Suppressor macrophage treated with lipopolysaccharide for 4 hours (primary cell): ENCODE measurements at places on chromosomes 6 and 20.

DNA sequence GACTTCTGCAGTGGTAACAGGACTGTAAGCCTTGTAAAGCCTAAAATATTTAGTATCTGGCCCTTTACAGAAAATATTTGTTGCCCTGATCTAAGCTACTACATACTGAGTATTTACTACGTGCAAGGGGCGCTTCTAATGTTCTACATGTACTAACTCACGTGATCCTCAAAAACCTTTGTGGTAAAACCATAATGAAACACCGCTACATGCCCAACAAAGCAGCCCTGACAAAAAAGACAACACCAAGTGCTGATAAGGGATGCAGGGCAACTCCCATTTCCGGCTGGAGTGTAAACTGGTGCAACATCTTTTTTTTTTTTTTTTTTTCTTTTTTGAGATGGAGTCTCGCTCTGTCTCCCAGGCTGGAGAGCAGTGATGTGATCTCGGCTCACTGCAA lies 85.0 kb downstream of the SULF2 start:
- no peak for DNase-seq

GRCh38 chr6:158854214-158855101 lies 35.3 kb upstream of the EZR start:
- DNase-seq, result peak; percentile 37

DNA sequence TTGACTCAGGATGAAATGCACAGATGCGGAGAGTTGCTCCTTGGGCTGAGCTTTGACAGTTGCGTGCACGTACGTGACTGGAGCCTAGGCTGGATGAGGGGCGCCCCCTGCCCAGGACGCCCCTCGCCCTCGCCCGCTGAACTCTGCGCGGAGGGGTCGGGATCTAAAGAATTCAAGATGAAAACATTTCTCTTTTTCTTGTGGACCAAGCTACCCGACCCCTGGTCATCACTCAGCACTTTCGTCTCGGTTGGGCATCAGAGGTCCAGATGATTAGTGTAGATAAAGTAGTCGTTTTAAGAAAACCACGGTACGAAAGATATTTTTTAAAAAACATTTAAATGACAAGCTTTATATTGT lies 700 bp downstream of the DTD1 start:
- no peak for DNase-seq

DNA sequence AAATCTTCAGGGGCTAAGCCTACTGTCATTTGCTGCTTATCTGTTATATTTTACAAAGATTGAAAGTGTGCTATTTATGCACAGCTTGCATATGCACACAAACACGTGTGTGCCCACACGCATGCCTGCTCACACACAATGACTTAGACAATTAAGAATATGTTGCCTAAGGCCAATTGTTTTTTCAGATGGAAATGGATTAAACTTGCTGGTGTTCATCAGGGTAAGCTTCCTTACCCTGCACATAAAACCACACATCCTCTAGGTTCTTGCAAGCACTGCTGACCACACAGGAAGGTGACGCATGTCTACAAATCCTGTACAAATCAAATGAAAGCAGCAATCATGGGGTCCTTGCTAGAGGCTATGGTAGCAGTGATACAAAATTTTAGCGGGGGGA lies 58.4 kb downstream of the GJA10 start:
- DNase-seq, result peak; percentile 55

DNA sequence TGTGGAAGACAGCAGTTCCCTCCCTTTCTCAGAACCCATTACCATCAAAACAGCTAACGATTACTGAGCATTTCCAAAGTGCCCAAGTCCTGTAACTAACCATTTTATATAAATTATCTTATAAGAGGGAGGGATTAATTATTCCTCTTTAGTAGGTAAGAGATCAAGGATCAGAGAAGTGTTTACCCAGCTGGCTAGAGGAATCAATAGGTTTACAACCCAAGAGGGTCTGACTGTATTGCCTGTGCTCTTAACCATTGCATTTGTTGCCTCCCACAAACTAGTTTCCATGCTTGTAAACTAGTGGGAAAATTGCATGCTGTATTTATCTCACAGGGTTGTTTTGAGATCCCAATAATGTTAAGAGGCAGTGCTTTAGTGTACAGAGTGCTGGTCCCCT lies 3.7 kb upstream of the DBNDD2 start:
- DNase-seq, result no peak

DNA sequence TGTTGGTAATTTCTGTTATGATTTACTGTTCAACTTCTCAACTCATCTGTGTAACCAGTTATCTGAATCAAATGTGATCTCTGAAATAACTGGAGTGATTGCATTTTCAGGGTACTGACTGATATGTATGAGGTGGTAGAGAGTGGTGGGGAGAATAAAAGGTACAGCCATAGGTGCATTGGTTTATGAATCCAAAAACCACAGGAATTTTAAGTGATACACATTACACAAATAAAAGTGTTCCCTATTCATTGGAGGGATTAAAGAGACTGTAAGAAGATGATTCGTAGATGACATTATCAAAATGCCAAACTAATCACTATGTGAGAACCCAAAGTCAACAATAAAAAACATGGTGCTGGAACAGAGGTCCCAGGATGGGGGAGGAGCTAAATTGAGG lies 158.7 kb upstream of the RSPO3 start:
- DNase-seq, result no peak

- no peak for DNase-seq
Measured at GRCh38 chr6:163789199-163789810, 374.8 kb downstream of the QKI start.

DNA sequence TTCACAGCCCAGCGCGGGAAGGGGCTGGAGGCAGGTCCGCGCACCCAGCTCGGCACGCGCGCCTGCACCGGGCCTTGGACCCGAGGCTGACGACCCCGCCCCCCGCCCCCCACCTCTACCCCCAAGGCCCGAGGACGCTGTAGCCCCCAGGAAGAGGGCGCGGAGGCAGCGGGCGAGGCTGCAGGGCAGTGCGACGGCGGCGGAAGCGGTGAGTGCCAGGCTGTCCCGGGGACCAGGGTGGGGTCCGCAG lies 1.2 kb downstream of the LIME1 start:
- DNase-seq, result no peak

DNA sequence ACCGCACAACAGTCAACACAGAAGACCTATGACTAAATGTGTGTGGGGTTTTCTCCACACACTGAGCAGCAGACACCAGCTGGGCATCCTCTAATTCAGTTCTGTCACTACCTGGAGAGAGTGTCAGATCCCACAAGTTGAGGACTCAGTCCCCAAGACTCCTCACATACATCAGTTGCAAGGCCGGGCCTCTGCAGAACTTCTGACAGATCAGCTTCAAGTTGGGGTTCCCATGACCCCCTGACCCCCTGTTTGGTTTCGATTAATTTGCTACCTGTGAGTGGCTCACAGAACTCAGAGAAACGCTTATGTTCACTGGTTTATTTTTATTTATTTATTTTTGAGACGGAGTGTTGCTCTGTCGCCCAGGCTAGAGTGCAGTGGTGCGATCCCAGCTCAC lies 3.2 kb upstream of the NINL start:
- no peak for DNase-seq

DNA sequence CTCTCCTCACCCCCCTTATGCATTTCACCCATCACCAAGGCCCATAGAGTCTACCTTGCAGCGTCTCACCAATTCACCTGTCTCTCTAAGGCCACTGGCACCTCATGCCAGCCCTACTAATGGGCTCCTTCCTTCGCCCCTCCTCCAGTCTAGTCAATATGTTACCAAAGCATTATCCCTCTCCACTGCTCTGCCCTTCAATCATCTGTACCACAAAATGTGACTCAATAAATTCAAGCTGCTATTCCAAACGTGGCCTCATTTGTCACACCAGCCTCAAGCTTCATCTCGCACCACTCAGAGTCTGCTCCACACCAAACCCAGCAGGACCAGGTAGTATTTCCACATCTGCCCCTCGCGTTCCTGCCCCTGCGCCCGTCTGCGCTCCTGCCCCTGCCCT lies 21.8 kb upstream of the RPS6KA2 start:
- no peak for DNase-seq

GRCh38 chr6:8627085-8627861 lies 191.9 kb upstream of the SLC35B3 start:
- no peak for DNase-seq

DNA sequence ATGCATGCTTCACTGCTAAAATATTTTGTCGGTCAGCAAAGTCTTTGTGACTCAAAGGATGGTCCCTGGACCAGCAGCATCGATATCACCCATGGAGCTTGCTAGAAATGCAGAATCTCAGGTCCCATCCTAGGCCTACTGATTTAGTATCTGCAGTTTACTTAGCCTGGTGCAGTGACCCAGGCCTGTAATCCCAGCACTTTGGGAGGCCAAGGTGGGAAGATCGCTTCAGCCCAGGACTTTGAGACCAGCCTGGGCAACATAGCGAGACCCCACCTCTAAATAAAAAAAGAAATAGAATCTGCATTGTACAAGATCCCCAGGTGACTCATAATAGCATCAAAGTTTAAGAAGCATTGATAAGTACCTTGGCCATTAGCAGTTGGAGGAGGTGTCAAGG lies 248.7 kb downstream of the CD83 start:
- no peak for DNase-seq

- peak; percentile 34 for DNase-seq
Measured at GRCh38 chr6:16850681-16851026, 89.4 kb upstream of the ATXN1 start.

- peak; percentile 32 for DNase-seq
Measured at GRCh38 chr6:37699887-37700619, 2.4 kb upstream of the MDGA1 start.

GRCh38 chr6:41072836-41073202 lies at the start of gene NFYA:
Gene NFYA, plus strand, starts transcription at chr6:41072974. Its CDS starts 6,116 bp downstream, at chr6:41079090.
- DNase-seq, result no peak

DNA sequence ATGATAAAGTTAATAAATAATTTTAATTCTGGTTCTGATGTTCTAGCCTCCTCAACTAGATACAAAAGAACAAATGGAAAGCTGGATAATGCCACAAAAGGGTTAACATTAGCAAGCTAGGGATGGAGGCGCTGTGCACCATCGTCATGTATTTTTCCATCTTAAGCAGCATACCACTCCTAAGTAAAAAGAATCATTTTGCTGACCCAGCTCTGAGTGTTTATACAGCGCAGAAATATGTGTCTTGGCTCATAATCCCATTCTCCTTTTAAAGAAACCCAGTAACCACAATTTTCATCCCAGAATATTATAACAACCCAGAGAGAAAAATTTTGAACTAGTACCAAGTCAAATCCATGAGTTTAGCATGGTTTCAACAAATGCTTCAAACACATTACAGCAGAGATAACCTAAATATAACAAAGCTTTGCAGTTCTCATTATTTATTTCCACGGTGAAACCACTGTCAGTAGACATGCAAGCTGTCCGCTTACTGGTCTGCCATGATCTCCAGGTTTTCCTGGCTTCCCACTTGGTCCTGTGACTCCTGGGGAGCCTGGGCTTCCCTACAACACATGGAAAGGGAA lies 111.1 kb downstream of the COL12A1 start:
- no peak for DNase-seq

DNA sequence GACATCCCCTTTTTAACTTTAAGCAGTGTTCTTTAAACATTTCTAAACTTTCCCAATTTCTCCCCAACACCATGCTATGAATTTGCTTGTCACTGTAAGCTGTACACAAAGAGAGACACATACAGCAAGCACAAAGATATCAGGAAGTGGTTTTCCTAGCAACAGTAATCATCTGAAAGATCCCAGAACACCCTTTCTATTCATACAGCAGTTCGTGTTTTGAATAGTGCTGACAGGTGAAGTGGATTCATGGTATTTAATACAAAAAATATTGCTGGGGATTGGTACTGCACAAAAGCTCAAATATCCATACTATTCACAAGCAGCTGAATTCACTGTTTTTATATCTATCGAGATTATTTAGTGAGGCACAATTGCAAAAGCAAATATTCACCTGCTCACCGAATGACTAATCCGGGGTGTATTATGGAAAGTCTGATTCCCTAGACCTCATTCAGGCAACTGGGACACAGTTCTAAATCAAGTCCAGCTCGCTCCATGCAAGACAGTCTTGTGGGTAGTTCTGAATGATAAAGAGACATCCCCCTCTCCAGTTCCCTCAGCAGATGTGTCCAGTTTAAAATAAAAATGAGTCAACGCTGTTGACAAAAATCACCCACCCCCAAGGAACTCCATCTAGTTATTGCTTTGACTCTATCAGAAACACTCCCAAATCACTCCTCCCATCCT lies 107.1 kb upstream of the TSHZ2 start:
- DNase-seq, result no peak

DNA sequence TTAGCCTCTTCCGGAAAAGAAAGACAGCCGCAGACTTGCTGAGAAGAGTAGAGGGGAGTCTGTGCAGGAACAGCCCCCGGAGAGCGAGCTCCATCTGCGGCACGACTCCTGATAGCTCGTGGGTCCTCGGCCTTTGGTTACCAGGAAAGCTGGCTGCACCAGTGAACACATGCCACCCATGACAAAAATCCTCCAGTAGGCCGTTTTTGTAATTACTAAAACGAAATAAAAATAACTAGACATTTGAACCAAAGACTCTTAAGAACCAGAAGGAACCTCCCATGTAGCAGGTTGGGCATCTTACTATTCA lies 42.2 kb downstream of the RAMACL start:
- no peak for DNase-seq

DNA sequence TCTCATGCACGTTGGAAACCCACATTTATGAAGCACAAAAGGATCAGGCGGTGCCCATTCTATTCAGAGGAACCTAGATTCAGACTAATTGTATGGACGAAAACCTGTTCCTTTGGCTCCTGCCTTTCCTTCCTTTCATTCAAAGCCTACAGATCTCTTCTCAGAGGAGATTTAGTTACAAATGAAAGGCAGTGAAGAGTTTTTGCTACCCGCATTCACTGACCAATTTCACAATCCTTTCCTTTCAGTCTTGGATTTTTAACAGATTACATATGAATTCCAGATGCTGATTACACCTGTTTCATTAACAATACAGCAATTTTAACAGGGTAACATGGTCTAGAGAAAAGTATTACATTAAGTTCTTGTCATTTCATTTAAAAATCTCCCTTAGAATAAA lies 32.0 kb downstream of the TMEM242 start:
- DNase-seq, result no peak

DNA sequence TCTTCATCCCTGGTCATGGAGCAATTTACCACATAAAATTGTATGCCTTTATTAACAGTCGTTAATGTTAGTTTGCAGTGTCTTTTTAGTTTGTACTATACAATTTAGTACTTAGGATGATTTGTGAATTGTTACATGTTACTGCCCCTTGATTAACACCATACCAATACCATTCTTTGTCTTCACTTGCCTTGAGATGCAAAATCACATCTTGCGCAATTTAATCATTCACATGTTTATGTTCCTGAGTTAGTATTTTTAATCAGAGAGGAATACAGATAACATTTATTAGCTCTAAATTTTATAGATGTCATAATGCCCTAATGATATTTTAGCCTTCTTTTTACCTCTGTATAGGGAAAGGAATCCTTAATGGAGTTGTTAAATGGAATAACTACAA lies 114.1 kb downstream of the SCAF8 start:
- DNase-seq, result no peak

GRCh38 chr20:57596998-57597939 lies 23.0 kb downstream of the ZBP1 start:
- peak; percentile 72 for DNase-seq
